Activated T-helper 9 cell treated with anti-CD3 and anti-CD28 coated beads, Interleukin-2, amount 50 U/mL, for 16 hours (primary cell): ENCODE measurements at places on chromosomes 7 and 10.

DNA sequence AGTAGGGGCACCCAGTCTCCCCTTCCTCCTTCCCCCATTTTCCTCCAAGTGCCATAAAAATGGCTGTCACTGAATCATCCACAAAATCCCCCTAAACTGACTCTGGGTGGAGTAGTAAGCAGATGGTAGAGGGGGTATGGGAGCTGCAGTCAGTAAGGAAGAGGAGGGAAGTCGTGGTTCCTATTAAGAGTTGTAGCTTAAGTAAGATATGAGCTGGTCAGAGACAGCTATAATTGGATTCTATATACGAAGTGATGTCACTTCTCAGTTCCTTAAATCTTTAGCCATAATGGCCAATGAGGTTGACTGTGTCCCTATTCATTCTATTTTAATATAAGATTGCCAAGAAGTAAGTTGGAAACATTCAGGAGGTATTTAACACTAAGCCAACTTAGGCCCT is 131.7 kb downstream of the SLC16A9 start:
- DNase-seq, result no peak

- no peak for DNase-seq
These were observed 37.0 kb upstream of the CCSER2 start for GRCh38 chr10:84291384-84291783.

GRCh38 chr10:133359972-133360610 is 2.3 kb upstream of the FUOM start:
- DNase-seq, result no peak

DNA sequence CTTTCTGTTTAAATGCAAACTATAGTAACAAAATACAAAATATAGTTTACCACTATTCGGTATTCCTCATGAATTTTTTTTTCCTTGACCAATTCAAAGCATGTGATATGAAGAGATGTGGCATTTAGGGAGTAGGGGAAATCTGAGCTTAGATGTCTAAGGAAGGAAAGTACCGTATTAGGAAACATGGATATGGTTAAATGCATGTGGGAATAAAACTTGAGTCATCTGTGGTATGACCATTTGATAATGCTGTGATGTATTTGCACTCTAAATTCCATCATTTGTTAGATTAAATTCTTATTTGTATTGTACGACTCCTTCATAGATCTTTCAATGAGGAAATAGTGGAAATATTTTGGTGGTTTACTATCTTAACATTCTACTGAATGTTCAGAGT is 19.7 kb downstream of the AHR start:
- no peak for DNase-seq

- no peak for DNase-seq
These were observed 10.2 kb downstream of the GARS1 start for GRCh38 chr7:30604901-30605300.

DNA sequence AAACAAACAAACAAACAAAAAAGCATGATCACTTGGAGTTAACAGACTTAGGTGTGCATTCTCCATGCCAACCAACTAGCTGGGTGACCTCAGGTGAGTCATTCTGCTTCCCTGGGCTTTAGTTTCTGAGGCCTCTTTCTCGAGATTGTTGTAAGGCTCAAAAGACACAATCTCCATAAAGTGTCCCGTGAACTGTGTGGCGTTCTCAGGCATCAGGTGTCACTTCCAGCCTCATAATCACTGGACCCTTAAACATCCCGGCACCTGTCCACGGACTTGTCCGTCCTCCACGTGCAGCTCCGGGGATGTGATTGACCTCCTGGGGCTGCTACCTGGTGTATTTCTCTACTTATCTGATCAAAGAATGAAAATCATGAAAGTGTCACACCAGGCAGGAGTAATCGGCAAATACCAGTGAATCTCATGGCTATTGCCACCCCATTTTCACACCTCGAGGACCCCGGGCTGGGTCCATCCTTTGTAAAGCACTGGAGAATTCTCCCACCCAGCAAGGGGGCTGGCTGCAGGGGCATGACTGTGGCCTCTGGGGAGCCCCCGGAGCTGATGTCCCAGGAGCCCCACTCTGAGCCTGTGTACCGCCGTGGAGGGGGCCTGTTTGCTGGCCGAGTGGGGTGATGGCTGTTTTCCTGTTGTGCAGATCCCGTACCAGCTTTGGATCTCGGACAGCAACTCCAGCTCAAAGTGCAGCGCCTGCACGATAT is 189.8 kb upstream of the SH2B2 start:
- no peak for DNase-seq

- no peak for DNase-seq
These were observed 26.8 kb upstream of the HDAC9 start for GRCh38 chr7:18468795-18469194.

- DNase-seq, result no peak
These were observed 47.1 kb downstream of the ZNF680 start for GRCh38 chr7:64515781-64516180.

DNA sequence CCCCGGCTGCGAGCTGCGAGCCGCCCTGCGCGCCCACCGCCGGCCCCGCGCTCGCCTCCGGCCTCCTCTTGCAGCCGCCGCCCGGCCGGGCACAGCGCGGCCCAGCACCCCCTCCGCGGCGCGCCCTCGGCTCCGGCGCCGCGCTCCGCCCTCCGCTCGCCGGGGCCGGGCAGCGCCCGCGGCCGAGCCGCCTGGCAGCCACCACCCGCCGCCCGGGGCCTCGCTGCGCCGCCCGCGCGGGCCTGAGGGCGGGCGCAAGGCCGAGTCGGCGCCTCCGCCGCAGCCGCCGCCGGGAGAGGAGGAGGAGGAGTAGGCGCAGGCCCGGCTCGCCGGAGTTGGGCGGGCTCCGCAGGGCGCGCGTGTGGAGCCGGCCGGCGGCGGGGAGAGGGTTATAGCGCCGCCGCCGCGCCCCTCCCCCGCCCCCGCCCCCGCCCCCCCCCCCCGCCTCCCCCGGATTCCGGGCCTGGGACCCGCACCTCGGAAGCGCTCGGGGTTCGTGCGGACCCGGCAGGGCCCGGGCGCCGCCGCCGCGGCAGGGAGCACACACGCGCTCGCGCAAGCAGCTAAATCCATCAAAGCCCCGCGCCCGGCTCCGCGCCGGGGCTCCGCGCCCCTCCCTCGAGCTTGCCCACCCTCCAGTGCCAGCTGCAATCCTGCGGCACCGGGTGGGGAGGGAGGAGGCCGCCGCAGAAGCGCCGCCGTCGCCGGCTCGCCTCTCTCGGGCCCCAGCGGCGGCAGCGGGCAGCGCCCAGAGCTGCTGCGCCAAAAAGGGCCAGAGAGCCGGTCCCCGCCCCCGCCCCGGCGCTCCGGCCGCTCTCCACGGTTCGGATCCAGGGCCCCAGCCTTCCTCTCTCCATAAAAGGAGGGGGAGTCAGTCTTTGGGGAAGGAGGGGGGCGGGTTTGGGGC is at the start of gene PDGFA:
PDGFA (minus strand) TSS at position 363 of the 907 bp plus-strand sequence. CDS start 845 bp downstream, outside the sequence.
- no peak for DNase-seq

DNA sequence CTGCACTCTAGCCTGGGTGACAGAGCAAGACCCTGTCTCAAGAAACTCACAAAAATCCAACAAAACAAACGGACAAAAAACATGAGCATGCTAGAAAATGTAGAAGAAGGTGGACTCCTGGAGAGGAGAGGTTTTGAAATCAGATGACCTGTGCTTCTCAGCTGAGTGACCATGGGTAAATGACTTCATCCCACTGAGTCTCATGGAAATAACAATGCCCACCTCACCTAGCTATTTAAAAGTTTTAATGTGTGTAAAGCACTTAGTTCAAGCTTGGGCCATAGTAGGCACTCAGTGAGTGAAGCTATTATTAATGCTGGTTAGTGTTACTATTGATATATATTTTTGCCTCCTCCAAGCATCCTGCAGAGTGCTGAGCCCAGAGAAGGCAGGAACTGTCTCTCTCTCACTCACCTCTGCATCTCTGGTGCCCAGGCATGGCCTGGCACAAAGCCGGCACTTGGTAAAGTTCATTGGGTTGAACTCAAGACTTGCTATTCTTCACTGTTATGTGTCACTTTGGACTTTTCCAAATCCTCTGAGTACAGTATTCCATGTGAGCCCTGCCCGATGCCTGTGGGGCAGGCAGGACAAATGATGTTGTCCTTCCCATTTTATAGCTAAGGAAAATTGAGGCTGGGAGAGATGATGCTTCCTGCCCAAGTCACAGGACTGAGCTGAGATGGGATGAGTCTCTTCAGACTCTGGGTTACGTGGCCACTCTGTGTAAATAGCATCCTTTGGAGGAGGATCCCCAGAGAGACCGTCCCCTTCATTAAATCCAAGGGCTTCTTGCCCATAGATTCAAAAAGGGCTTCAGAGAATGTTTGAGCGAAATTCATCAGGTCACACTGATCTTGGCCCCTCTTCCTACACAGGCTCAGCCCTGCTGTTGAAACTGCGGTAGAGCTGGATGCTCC is 81.4 kb upstream of the EMX2 start:
- DNase-seq, result no peak

- no peak for DNase-seq
These were observed 436.1 kb upstream of the ETV1 start for GRCh38 chr7:14425559-14425958.

GRCh38 chr7:67620216-67620933 is 623.7 kb downstream of the TYW1 start:
- no peak for DNase-seq

- DNase-seq, result no peak
These were observed 74.8 kb upstream of the SVIL start for GRCh38 chr10:29709484-29710002.

DNA sequence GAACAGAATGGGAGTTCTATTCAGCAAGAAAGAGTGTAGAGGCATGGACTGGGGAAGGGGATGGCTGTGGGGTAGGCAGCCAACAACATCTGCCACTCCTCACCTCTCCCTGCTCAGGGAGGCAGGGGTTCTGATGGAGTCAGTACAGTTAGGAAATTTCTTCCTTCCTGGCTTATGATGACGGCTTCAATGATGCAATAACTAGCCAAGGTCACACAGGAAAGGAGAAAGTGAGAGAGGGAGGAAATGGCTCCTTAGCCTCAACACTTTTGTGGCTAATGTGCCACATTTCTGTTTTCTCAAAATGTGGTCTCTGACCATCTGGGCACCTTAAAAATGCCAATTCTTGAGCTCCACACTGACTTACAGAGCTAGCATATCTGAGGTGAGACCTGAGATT is 79.3 kb upstream of the PDZD8 start:
- no peak for DNase-seq

DNA sequence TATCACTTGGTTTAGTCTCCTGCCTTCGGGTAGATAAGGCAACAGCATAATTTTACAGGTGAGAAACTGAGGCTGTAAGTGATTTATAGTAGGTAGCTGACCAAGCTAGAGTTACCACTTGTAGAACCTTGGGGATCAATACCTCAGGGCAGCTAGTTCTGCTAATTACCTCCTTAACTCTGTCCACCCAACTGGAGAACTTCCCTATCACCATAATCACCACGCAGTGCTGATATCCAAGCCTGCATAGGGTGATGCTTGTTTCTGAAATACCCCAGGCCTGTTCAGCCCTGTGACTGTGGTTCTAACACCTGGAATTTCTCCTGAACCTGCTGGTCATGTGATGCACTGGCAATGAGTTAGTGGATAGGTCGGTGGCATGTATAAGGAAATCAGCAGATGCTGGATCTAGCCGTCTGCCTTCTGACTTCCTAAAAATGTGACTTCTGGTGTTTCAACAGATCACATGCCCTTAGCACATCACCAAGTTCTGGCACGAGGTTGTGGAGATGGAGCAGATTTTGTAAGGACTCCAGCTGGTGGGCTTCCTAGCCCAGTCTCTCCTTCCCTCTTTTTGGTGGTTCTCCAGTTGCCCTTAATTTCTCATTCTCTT is 15.3 kb downstream of the PLAU start:
- no peak for DNase-seq

DNA sequence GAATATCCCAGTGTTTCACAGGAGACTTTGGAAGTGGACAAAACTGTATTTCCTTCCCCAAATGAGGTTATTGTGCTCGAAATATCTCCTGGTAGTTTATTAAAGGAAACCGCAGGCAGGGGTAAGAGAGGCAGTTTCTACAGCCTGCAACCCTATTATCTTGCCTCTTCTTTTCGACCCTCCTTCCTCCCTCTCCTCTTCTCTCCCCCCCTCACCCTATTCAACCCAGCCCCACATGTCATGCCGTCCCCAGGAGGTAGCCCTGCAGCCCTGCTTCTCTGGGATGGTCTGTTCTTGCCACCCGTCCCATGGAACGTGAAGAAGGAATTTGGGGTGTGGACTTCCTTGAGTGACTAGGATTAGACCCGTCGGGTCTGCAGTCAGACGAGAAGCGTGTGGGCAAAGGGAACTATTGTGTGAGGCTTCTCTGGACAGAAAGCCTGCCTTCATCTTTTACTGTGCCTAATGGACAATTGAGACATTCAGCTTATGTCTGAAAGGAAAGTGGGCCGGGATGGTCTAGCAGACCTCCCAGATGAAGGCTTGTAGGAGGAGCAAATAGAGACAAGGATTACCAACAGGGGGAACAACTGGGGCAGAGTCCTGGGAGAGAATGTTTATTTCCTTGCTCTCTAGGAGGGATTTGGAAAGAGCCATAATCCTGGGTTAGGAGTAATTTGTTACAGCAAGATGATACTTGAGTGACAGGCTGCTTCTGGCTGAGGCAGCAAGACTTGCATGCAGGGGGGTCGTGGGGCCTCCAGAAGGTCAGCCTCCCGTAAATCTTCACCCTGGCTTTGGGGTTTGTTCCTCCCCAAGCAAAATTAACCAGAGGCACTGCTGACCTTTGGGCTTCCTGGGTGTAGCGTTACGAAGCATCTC is 77.8 kb downstream of the TCF7L2 start:
- no peak for DNase-seq

DNA sequence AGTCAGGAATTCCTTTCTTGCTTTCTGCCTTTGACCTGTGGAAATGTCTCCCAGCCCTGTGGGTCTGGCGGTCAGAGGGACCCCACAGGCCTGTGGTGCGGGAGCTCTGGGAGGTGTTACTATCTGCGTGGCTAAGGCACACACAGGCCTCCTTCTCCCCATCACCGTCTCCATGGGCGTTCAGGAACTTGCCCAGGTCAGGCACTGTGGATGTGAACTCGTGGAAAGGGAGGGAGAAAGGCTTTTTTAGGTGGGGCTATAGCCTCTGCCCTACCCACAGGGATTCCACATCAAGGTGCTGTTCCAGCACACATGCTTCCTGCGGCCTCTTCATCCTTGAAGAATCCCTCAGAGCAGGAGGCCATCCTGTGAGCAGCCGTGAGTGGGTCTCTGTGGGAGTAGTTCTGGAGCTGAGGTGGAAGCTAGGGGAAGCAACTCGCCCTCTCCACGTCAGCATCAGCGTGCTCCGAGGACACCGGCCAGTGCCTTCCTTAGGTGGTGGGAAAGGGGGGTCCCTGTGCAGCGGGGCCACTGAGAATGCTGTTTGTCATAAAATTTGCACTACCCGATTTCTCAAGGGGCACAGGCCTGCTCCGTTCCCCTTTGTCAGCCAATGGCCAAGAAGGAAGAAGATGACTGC is 7.5 kb upstream of the ATP6V0E2 start:
- DNase-seq, result no peak

- no peak for DNase-seq
These were observed 184.2 kb downstream of the STK31 start for GRCh38 chr7:23893942-23894891.

DNA sequence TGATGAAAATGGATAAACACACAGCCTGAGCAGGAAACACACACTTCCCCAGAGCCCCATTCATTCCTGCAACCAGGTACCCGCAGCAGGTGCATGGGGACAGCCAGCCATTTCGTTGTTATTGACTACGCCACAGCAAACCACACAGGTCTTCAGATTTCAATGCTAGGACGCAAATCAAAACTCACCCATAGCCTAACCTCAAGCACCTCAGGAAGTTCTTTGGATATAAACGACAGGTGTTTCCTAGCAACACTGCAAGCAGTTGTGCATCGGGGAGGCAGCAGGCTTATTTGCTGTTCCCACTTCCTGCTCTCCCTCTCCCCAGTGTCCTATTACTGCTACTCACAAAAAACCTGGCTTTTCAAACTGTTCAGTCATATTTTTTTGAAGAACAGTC is 176.5 kb upstream of the FRMD4A start:
- DNase-seq, result no peak
